ENCODE measurements at places on chromosomes 2 and 18.
A peak's percentile ranks its signal among the peaks of the same experiment; 100 is the strongest.

GRCh38 chr2:170770008-170770605, at the start of gene ERICH2:
ERICH2 (plus strand) TSS chr2:170770378; CDS start chr2:170770682, 304 bp downstream.
- no peak for DNase-seq

- DNase-seq: no peak
Measured at GRCh38 chr18:57942493-57942892, 101.5 kb upstream of the NEDD4L start.

DNA sequence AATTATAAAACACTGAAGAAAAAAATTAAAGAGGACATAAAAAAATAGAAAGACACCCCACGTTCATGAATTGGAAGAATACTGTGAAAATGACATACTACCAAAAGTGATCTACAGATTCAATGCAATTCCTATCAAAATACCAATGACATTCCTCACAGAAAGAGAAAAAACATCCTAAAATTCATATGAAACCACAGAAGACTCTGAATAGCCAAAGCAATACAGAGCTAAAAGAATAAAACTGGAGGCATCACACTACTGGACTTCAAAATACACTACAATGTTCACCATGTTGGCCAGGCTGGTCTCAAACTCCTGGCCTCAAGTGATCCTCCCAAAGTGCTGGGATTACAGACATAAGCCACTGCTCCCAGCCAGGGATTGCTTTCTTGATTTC, 56.3 kb downstream of the TLK1 start:
- DNase-seq: no peak

- no peak for DNase-seq
Measured at GRCh38 chr18:14085770-14086457, 46.3 kb downstream of the ZNF519 start.

GRCh38 chr2:25103287-25103871, 61.5 kb downstream of the EFR3B start:
- DNase-seq: peak; percentile 39

DNA sequence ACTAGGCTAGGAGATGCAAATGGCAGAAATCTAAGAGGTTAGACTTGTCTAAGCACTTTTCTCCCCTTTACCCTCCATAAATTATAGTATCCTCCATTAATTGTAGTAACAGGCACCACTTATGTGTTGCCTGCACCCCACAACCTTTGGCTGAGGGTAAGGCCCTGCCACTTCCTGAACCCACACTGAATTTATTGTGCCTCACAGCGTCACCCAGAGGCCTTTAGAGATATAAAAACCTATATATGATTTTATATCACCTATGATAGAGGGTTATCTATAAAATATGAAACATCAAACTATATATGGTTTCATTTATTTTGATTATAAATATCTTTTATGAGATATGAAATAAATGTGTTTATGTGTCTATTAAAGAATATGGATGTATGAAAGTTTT, 2.6 kb downstream of the UGT1A9 start:
- DNase-seq: no peak

GRCh38 chr2:74911061-74911460, 47.4 kb upstream of the POLE4 start:
- no peak for DNase-seq

- DNase-seq: no peak
Measured at GRCh38 chr18:29326214-29326613, 1149.3 kb upstream of the CDH2 start.

GRCh38 chr2:774436-774835, 97.2 kb upstream of the TMEM18 start:
- no peak for DNase-seq

- DNase-seq: no peak
Measured at GRCh38 chr2:70717431-70718038, 50.5 kb downstream of the ADD2 start.

DNA sequence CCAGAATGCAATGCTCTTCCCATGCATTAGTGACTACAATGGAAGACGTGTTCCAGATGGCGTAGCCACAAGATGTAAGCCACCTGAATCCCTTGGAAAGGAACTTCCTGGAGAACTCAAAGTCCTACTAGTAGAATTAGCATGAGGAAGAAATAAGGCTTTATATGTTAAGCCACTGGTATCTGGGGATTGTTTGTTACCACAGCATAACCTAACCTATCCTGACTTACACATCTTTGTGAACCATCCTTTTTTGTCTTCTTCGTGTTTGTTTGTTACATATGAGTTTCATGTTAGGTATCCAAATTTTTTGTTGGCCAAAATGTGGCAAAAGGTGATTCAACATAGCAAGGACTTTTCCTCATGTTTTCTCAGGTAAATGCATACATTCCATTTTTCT, 188.9 kb downstream of the C1D start:
- DNase-seq: no peak

DNA sequence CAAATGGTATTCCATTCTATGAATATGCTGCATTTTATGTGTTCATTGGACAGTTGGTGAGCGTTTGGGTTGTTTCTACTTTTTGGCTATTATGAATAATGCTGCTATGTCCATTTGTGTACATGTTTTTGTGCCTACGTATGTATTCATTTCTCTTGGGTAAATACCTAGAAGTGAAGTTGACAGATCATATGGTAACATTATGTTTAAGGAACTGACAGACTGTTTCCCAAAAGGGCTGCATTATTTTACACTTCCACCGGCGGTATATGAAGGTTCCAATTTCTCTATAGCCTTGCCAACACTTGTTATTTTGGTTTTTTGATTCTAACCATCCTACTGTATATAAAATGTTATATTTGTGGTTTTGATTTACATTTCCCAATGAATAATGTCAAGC, 703.9 kb upstream of the CDH2 start:
- DNase-seq: no peak

DNA sequence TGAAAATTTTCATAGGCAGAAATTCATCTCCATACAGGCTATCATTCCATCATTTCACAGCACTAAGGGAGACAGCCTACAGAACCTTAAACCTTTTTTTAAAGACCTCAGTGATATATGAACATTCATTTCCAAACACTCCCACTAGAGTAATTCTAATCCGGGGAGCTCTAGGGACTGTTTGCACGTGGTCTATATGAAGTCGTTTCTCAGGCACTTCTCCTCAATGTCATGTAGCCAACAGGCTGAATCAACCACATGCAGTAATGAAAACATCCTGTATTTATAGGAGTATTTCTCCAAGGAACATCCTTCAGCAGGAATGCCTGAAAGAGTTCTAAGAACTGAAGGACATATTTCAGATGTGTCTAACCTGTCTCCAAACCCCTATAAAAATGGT, 97.3 kb upstream of the CREB1 start:
- DNase-seq: no peak

GRCh38 chr2:101844055-101844635, 146.6 kb downstream of the MAP4K4 start:
- DNase-seq: no peak

DNA sequence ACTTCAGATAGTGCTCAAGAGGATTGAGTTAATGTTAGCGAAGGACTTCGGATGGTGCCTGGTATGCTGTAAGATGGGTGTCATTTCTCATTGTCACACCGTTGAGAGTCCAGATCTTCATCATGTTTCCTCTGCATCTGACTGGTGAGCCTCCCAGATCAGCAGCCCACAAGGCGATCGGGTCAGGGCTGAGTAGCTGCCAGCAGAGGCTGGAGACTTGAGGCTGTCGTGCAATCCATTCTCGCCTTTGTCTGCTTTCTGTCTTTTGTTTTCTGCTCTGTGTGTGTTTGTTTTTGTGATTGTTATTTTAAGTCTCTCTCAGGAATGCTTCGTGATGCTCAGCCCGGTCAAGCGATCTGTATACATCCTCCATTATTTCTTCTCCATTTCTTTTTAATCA, 95.8 kb downstream of the TGOLN2 start:
- no peak for DNase-seq

DNA sequence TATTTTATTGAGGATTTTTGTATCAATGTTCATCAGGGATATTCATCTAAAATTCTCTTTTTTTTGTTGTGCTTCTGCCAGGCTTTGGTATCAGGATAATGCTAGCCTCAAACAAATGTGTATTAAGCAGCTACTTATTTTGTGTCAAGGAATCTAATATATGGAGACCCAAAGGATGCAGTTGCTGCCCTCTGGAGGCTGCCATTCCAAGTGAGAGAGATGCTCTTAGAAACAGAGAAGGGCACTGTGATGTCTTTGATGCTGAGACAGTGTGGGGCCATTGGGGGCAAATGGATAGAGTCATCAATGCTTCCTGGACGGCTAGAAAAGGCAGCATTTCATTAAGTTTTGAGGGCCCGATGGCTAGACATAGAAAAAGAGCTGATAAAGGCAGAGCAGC, 292.6 kb downstream of the SETBP1 start:
- no peak for DNase-seq

DNA sequence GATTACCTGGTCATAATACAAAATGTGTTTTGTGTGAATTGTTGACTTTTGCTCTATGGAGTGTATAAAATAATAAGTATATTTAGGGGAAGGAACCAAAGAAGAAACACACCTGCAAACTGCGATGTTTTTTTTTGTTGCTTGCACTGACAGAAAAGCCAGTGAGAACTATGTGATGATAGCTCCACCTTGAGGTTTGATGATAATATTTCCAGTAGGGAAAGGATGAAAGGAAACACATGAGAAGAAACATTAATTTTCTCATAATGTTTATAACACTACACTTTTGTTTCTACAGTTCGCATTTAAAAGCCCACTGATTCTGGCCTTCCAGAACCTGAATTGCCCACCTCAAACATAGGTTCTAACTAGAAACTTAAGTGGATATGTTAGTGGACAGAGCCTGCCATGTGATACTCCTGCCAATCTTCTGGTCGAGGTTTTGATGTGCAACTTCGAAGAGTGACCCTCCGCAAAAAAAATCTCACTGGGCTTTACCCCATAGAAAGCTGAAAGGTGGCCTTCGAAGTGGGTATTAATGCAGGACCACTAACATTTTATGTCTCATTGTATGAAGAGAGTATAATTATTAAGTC, 476.4 kb upstream of the SPHKAP start:
- DNase-seq: no peak

DNA sequence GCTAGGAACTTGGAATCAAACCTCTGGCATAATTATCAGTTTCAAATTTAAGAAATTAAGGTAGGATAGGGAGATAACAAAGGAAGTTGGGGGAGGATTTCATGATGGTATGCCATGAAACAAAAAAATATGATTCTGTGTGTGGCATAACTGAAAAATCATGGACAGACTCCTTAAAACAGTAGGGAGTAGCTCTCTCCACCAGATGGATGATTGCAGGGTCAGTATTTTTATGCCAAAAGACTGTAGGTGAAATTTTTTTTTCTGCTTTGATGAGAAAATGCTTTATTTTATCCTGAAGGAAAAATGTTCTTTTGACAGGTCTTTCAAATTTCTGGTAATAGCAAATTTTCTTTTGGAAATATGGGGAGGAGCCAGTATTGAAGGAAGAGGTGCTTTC, 94.3 kb downstream of the TRABD2A start:
- no peak for DNase-seq

- DNase-seq: no peak
Measured at GRCh38 chr2:231047274-231047922, 9.3 kb upstream of the PSMD1 start.

GRCh38 chr2:2562867-2563266, 231.8 kb upstream of the MYT1L start:
- DNase-seq: no peak

DNA sequence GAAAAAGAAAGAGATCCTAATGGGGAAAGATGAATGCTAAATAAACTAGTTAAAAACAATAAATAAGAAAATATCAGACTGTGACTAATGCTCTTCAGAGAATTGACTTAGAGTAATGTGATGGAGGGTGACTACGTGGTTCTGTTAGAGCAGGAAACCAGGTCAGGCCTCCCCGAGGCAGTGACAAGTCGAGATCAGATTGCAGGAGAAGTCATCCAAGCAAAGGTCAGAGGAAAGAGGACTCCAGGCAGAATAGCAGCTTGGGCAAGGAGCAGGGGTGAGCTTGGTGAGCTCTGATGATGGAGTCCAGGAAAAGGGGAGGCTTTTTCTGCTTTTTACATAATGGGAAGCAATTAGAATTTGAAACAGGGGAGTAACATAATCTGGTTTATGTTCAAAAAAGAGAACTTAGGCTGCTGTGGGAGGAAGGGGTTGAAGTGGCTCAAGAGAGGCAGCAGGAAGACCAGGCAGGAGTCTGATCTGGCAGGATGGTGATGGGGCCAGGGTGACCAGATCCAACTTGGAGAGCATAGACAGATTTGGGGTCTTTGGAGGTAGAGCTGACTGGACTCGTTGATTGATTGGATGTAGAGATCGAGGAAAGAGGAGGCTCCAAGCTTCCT, 27.3 kb upstream of the ITGB6 start:
- no peak for DNase-seq

DNA sequence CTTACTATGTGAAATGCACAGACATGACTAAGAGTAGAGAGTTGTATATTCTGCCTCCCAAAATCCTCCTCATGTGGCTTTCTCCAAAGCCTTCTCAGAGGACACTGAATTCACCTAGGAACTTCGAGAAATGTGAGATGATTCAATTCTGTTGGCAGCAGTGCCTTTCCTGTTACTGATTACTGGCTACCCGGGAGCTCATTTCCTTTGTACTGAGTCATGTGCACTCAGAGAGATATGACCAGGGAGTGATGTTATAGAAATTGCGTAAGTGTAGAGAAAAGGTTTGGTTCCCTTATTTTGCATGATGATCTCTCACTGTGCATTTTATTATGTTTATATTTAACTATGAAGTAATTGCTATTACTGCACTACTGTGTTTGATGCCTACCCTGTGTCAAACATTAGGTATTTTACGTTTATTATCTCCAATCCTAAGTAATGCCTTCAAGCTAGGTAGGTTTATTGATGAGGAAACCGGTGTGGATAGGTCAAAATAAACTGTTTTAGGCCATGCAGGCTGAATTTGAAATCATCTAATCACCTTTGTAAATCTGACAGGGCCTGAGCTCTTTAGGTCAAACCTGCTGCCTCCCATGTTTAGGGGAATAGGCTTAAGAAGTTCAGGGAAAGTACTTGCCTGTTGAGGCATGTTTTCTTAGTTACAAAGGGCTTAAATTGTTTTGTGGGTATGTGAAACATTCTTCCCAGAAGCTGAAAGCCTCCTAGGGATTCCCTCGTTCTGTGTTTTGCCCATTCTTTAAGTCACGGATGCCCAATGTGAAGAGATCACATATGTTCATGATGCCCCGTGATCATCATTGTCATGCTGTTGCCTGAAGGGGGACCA, 86.8 kb downstream of the FMNL2 start:
- peak; percentile 84 for DNase-seq

- no peak for DNase-seq
Measured at GRCh38 chr2:206846981-206847834, 81.8 kb downstream of the FASTKD2 start.

GRCh38 chr2:169961911-169962310, 134.7 kb downstream of the UBR3 start:
- DNase-seq: no peak

DNA sequence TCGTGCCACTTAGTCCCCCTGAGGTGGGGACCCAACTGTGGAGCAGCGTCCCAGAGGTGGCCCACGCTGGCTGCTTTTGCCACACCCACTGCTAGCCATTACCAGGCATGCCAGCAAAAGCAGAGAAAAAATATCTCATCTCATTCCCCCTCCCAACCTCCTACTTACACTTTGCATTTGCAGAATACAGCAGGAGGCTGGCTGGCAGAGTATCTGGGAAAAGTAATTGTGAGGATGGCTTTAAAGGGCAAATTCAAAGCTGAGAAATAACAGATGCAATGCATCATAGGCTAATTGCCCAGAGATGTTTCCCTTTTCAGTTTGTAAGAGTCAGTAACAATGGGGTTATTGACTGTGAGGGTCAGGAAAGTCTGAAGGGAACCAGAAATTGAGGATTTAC, 438.1 kb upstream of the DSEL start:
- DNase-seq: no peak

Measured in BJ (cell line).